ENCODE measurements at places on chromosomes 7 and 10.

- DNase-seq: no peak
Measured at GRCh38 chr7:12092499-12093130, 118.5 kb upstream of the TMEM106B start.

DNA sequence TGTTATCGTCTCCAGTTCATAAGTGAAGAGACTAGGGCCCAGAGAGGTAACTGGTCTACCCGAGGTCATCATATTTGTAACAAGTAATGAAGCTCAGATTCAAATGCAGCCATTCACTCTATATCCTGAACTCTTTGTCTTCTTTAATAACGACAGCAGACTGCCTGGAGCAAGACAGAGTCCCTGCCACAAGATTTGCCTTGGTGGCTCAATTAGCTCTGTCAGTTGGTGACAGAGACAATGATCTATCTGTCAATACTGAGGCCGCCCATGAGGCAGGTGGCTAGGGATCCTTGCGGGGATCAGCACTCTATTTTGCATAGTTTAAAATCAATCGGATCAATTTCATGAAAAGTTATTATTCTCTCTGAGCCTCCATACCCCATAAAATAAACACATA lies 43.9 kb downstream of the SH3PXD2A start:
- DNase-seq: no peak

- DNase-seq: no peak
Measured at GRCh38 chr7:77765906-77766800, 32.1 kb downstream of the TMEM60 start.

- no peak for DNase-seq
Measured at GRCh38 chr10:118870467-118871243, 115.9 kb upstream of the CACUL1 start.

DNA sequence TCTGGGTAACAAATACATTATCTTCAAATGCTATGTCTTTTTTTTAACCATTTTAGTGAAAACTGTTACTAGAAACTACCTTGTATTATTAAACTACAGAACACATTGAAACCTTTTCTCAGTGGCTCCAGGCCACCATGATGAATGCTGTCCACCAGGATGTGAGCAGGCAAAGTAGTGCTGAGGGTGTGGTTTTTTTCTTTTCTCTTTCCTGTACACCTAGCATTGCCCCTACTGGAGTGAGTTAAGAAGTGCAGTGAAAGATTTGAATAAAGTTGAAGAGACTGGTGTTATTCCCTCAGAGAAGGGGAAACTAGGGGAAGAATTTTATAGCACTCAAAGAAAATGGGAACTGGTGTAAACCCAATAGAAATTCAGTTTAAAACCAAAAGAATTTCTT lies 120.0 kb upstream of the SAMD8 start:
- no peak for DNase-seq

GRCh38 chr10:83943920-83944319 lies 195.4 kb upstream of the GHITM start:
- DNase-seq: no peak

- DNase-seq: no peak
Measured at GRCh38 chr10:94088926-94089381, 95.2 kb downstream of the PLCE1 start.

GRCh38 chr7:72190919-72191318 lies 221.2 kb downstream of the CALN1 start:
- DNase-seq: no peak

DNA sequence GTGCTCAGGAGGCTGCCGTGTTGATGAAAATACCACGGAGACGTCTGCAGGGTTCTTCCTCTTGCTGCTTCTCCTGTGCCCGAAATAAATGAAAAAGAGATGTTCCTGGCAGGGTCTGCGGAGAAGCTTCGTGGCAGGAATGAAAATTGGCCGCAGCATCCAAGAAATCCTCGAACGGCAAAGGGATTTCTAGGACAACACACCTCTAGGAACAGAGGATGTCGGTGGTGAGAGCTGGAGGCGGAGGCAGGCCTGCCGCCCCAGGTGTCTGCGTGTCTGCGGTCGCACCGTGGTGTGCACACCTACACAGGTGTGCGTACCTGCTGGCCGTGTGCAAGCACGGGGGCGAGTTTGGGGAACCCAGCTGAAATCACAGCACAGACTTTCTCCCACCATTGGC lies 43.4 kb downstream of the TMEM130 start:
- no peak for DNase-seq

DNA sequence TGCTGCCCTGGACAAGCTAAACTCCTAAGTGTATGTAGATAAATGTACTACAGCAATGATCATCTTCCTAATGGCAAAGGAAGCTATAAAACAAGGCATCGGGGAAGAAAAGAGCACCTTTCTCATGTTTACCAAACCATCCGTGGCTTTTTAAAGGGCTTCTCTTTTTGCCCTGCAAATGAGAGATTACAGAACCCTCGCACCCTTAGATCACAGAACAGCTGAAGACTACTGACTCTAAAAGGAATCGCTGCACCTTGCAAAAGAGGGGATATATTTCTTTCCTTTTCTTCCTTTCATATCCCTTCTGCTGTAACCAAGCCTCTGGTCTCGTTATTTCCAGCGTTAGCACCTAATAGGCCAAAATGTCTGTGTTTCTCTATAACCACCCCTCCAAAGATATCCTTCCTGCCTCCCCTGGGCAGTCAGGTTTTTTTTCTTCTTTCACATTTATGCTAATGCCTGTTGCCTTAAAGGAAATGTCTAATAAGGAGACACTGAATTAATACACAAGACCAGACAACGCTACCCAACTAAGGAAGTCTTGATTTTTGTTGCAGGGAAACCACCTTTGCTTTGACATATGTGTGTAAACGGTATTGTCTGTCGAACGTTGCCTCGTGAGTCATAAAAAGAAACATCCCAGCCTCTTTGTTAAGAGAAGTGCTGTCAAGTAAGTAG lies 10.5 kb downstream of the ST8SIA6 start:
- DNase-seq: no peak

DNA sequence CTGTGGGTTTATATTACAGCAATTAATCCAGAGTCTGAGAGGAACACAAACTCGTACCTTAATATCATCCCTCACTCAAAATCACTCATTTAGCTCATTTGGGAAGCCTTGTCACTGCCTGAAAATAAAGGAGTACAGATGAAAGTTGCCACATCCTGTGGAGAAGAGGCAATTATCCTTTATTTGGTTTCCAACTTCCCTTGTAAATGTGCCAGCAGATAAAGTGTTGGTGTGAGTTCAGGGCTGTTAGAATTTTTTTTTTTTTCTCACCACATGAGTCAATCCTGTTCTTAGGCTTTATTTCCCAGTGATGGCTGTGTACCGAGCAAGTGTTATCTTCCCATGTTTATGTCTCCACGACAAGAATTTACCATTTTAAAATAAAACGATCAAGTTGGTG lies 99.0 kb upstream of the SMIM30 start:
- DNase-seq: no peak

- no peak for DNase-seq
Measured at GRCh38 chr7:111370002-111370401, 192.3 kb downstream of the IMMP2L start.

DNA sequence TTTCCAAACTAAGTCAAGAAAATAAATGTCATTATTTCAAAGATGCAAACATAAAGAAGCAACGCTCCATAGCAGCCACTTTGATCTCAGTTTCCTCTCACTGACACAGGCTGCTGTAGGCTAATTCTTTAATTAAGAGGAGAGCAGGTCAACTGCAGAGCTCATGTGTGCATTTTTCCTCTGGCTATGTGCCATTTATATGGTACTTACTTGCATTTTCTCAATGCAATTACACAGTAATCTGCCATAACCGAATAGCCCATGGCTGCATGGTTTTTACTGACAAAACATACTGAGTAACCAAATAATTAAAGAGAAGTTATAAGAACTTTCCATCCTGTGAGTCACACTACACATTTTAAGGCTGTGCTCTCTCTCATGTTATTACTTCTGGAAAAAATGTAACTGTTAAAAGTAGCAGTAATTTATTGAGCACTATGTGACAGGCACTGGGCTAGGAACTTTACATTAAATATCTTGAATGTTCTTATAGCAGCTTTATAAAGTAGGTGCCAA lies 122.0 kb downstream of the ELAPOR2 start:
- no peak for DNase-seq

GRCh38 chr7:96823274-96823673 lies 113.6 kb upstream of the SEM1 start:
- no peak for DNase-seq

GRCh38 chr10:97365761-97366351 lies 31.3 kb upstream of the FRAT2 start:
- no peak for DNase-seq

DNA sequence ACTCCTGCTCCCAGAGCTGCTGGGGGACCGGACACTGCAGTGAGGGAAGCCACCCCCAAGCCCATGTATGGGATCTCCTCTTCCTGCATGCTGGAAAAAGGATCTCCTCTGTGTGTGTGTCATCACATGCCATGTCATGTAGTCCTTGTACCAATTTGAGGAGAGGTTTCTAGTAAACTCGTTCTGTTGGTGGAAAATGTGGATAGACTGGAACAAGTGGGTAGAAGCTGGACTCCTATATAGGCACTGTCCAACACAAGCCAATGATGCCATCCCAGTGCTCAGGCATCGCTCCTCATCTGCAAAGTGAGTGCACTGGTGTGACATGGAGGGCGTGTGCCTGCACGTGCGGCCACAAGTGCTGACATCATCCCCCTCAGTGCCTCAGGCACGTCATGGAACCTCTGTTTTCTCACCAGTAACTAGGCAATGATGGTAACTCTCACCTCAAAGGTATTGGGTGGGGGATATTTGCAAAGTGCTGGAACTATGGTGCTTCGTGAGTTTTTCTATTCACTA lies 19.3 kb downstream of the MYO1G start:
- DNase-seq: no peak

DNA sequence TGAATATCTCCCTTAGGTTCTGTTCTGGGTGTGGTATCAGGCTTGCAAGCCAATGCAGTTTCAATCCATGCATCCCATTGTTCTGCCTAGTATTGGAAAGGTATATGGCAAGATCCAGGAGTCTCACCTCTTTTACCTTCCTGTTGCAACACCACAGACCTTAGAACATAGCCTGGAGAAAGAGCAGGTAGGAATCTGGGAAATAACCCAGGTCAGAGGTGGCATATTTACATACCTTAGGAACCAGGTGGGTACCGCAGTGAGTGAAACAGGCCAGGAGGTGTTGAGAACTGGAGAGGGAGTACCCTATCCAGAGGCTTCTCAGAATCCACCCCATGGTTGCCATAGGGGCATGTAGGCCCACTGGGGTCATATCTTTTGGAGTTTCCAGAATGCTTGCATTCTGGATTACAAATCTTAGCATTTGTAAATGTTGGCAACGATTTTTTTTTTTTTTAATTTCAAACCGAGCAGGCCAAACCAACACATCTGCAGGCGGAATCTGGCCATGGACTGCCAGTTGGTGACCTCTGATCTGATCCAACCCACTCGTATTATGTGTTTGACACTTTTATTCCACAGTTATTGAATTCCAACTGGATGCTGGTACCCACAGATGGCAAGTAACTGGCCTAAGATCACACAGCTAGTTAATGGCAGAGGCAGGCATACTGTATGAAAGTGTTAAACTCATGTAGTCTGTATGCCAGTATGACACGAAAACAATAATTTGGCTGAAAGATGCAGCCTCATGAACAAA lies 180.3 kb upstream of the TCF7L2 start:
- no peak for DNase-seq

DNA sequence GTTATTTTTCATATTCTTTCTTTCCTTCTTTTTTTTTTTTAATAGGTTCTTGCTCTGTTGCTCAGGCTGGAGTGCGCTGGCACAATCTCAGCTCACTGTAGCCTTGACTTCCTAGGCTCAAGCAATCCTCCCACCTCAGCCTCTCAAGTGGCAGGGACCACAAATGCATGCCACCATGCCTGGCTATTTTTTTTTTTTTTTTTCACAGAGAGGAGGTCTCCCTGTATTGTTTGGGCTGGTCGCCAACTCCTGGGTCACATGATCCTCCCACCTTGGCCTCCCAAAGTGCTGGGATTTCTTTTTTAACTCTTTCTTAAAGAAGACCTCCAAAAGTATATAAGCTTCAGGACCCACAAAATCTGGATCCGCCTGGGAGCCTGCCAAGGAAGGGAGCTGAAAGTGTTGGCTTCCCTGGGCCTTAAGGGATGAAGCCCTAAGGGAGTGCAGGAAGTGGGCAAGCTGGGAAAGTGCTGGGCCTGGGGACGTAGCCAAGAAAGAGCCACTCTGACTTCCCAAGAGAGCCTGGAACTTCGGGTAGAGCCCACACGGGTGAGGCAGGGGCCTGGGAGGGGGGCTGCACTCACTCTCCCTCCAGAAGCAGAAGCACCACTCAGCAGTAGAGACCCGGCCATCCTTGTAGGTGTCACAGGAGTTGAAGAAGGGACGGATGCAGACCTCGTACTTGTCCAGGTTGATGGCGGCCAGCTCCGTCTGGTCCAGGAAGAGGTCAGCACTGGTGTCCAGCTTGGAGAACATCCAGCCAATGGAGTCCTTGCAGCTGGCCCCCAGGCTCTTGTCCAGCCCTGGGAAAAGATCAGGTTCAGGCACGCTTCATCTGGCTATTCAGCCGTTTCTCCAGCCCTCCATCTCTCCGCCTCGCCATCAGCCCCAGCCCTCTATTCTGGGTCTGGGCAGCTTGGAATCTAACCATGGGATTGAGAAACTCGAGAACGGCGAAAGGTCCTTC lies 21.8 kb downstream of the SPOCK2 start:
- DNase-seq: no peak

DNA sequence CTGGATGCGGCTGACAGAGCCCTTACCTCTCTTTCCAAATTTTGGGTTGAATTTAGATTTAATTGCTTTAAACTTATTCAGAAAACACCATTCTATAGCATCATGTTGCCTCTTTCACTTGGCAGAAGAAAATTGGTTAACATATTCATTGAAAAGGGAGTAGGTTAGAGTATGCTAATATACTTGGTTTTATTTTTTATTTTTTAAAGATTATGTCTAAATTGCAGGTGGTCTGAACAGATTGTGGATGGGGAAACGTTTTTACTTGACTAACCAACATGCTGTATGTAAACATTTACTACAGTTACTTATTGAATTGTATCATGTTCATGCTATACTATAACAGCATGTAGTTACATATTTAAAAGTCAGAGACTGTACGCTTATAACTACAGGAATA lies 65.6 kb downstream of the DNAH11 start:
- DNase-seq: no peak

DNA sequence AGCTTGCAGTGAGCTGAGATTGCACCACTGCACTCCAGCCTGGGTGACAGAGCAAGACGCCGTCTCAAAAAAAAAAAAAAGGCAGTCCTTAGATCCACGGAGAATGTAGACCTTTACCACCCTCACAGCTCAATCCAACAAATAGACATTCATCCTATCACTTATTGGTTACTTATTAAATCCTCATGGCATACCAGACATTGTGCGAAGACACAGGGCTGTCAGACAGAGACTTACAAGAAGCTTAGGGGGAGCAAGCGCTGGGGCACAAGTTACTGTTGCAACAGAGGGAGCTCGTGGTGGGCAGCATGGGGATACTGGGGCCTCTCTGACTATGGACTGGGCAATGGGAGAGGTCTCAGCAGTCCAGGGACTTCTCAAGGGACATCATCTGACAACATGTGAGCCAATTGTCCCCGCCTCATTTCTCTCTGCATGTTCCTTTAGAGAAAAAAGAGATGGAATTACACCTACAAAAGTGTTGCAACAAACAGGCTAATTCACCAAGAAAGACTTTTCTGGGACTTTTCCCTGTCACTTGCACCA lies 82.8 kb upstream of the TNS3 start:
- DNase-seq: no peak

Measured in activated naive CD4-positive, alpha-beta T cell (primary cell).